ENCODE measurements at places on chromosomes 5 and 9. TPM values are rescaled to one million over a fixed set of nuclear protein-coding genes. Genes with fewer than 3 reads are reported as not detected.

The FGF18 gene
- 0.62 TPM for total RNA-seq

The SLIT3 gene
- 13.1 TPM for total RNA-seq

The JAKMIP2 gene
- not detected for total RNA-seq

The GRIN1 gene
- 0.22 TPM for total RNA-seq

The AGXT2 gene
- total RNA-seq = not detected

The LCP2 gene
- total RNA-seq = not detected

The SLC45A2 gene
- 0.05 TPM for total RNA-seq

The FAM200C gene
- 1.9 TPM for total RNA-seq

The C9orf43 gene
- 0.65 TPM for total RNA-seq

The PCDH12 gene
- 0.02 TPM for total RNA-seq

The RNF183 gene
- not detected for total RNA-seq

The SLC4A9 gene
- not detected for total RNA-seq

The ZNF169 gene
- total RNA-seq = 2.1 TPM

The WHRN gene
- 6.9 TPM for total RNA-seq

The IFNA13 gene
- not detected for total RNA-seq

The SCGB3A2 gene
- not detected for total RNA-seq

The SOX30 gene
- not detected for total RNA-seq

The BSPRY gene
- 0.08 TPM for total RNA-seq

The SREK1IP1 gene
- 7.5 TPM for total RNA-seq

The CA9 gene
- 4.2 TPM for total RNA-seq

The SNCAIP gene
- 0.03 TPM for total RNA-seq

The IFNK gene
- not detected for total RNA-seq

The DAB2 gene
- 9.0 TPM for total RNA-seq

The MYO10 gene
- total RNA-seq = 54.8 TPM

The AUH gene
- 10.7 TPM for total RNA-seq

The ADAMTS12 gene
- 9.2 TPM for total RNA-seq

The CNTNAP3B gene
- total RNA-seq = 15.1 TPM

The NUTM2F gene
- not detected for total RNA-seq

The PRR7 gene
- total RNA-seq = 13.2 TPM

The RANBP17 gene
- 2.0 TPM for total RNA-seq

The IFNW1 gene
- not detected for total RNA-seq

The CDH6 gene
- 0.09 TPM for total RNA-seq

All from A549 treated with CORT108297 at 1 μM for 4 hours (cell line).